ENCODE measurements at places on chromosomes 1 and 21.
A peak's percentile ranks its signal among the peaks of the same experiment; 100 is the strongest.

GRCh38 chr1:173393659-173394000, 83.5 kb upstream of the PRDX6 start:
- DNase-seq: no peak

DNA sequence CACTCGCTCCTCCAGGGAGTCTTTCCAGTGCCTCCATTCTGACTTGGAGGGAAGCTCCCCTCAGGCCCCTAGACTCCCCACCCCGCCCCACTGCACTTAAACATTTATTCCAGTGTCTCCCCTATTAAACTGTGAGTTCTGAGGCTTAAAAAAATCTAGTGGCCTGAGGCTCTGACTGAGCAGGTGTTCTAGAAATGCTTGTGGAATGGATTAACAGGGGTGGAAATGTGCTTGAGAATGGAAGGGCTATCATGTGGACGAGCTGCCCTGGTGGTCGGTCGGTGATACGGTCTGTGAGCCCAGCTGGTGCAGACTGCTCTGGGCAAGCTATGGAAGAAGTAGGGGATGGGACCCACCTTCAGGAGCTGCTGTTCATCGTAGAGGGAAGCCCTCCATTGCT, 130.2 kb downstream of the PEX14 start:
- DNase-seq: no peak

DNA sequence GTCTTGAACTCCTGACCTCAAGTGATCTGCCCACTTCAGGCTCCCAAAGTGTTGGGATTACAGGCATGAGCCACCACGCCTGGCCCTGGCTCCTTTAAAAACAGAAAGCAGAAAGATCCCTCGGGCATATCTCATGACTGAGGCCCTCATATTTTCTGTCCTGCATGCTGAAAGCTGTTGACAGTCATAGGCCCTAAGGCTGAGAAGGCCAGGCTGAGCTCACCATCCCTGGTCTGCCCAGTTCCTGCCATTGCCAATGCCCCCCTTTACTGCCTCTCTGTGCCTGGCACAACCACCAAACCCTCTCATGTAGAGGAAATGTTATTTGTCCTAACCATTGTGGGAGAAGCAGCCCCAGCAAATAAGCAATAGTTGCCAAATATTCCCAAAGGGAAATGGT, 12.7 kb downstream of the CD34 start:
- no peak for DNase-seq

GRCh38 chr1:91997607-91998195, 32.1 kb upstream of the EPHX4 start:
- DNase-seq: peak; percentile 70

GRCh38 chr21:42171091-42172053, 47.6 kb upstream of the ABCG1 start:
- DNase-seq: no peak

GRCh38 chr1:114024049-114024448, 44.8 kb downstream of the OLFML3 start:
- DNase-seq: no peak

- peak; percentile 70 for DNase-seq
These were observed 7.6 kb upstream of the NPL start for GRCh38 chr1:182781841-182782586.

- no peak for DNase-seq
These were observed 6.4 kb downstream of the ASAP3 start for GRCh38 chr1:23477359-23478144.

DNA sequence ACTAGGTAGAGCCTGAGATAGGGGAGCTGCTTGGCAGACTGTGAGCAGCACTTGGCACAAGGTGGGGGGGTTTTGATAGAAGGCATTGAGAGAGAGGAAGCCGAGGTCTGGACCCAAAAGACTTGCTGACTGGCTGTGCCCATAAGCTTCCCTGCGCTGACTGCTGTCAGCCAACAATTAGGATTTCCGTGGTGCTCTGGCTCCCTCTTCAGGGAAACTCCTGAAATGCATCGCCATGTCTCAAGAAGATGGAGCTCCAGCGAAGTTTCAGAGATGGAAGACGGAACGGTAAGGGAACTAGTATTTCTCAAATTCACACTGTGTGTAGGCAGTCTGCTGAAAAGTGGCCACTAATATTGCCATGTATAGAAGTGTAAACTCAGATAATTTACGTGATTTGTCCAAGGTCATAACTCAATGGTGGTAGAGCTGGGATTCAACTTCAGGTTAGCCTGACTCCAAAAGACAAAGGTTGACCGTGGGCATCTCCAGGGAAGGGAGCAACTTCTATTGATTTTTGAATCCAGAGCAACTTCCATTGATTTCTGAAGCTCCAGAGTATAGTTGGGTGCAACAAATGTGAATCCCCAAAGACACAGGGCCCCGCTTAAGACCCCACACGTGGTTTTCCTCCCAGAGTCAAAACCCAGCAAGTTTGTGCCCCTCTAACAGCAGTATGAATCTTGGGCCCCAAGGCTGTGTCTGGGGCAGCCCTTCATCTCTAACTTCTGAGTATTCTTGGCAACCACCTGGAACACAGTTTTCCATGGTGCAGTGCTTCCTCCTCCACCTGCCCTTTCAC, 44.5 kb upstream of the CRNN start:
- peak; percentile 89 for DNase-seq

GRCh38 chr1:166785987-166786386, 53.3 kb upstream of the POGK start:
- DNase-seq: no peak

GRCh38 chr1:155893389-155894142, 17.6 kb downstream of the RIT1 start:
- DNase-seq: peak; percentile 43

DNA sequence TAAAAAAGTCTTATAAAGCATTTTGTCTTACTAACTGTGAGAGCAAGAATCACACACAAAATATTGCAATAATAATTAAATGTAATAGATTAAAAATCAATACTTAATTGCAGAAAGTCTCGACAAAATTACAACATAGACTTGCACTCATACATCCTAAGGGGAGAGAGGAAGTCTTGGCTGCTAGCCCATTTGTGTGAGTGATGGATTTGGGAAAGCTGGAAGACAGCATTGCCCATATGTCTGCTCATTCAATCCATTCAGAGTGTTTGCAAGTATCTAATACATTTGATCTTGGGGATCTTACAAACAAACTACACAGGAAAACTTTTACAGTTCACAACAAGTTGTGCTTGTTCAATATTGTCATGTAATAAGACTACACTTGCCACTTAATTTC, 140.5 kb downstream of the COL11A1 start:
- DNase-seq: no peak

- DNase-seq: no peak
These were observed 149.3 kb downstream of the ZC3H11B start for GRCh38 chr1:219463636-219464035.

GRCh38 chr1:200073286-200073637, 45.8 kb downstream of the NR5A2 start:
- DNase-seq: no peak

DNA sequence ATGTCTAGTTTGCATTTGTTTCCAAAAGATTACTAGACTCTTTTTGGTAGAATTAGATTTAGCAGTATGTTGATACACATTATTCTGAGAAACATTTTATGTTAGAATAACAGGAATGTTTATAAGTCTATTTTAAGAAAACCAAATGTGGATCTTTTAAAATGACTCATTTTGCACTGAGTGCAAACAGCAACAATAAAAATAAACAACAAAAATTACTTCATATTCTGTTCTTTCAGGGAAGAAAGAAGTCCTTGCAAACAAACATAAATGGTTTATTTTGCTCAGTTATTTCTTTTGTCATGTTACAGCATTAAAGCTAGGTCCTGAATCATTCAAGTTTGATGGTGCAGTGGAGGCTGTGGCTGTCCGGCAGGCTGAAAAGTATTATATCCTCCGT, 106.8 kb upstream of the TENT5C start:
- no peak for DNase-seq

GRCh38 chr1:1779691-1780597, 1.7 kb upstream of the NADK start:
- peak; percentile 80 for DNase-seq

- no peak for DNase-seq
These were observed 28.4 kb downstream of the TMCO4 start for GRCh38 chr1:19771350-19771749.

DNA sequence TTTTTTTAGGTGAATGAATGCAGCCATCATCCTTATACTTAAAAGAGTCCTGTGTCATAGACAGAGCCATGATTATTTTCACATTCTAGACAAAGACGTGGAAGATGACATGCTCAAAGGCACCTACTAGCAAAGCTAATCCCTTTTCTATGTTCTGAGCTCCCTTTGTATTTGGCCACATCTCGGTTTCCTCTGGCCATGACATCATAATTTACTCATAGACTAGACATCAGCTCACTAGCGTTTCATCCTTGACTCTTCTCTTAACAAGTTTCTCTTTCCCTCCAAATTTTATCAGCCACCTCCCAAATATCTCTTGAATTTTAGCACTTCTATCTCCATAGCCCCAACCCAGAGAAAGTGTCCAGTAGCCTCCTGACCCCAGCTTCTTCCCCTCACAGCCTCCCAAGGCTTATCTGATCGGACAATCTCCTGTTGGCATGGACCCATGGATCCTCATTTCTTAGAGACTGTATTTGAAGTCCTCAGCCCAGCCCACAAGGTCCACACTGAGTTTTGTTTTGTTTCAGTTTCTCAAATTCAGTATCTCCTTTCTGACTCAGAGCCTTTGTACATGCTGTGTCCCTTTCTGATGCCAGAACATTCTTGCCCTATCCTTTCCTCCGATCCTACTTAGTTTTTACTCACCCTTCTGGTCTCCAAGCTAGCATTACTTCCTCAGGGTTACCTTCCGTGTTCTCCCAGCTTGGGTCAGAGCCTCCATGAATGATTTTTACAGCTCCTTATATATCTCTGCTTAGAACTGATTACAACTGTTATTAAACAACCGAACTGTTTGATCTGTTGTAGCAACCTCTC, 33.0 kb upstream of the EPS8L3 start:
- DNase-seq: no peak

- DNase-seq: no peak
These were observed 2.8 kb upstream of the BACE2 start for GRCh38 chr21:41164981-41165655.

DNA sequence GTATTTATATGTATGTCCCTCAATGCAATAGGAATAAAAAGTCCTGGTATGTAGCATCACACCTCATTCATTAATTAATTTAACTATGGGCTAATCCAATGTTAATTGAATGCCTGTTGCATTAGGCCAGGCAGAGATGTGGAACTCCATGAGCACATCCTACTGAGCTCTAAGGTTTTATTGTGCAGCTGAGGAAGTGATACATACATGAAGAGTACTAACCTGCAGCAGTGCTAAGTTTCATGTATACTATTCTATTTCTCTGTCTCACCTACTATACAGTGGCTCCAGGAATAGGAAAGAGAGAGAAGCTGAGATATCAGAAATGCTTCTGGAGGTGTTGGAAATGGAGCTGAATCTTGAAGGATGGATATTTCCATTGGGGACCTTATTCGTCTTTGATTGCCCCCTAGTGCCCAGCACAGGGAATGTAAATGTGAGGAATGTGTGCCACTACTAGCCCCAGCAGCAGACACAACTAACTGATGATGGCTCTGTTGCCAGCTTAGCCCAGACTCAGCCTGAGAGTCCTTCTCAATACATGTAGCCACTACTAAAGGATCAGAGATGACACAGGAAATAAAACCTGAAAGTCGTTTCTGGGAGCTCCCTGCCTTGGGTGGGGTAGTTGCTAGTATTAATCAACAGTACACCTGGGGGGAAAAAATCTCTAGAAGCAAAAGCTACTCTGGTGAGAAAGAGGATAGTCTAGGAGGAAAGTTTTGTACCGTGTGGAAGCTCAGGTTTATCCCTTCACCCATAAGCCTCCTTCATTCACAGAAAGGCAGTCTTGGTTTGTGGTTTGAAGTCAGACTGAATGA, 173.3 kb upstream of the FOXD3 start:
- no peak for DNase-seq

- no peak for DNase-seq
These were observed 113.1 kb upstream of the GUCA2B start for GRCh38 chr1:42040159-42040558.

GRCh38 chr1:205676597-205676996, 3.7 kb downstream of the SLC45A3 start:
- DNase-seq: no peak

DNA sequence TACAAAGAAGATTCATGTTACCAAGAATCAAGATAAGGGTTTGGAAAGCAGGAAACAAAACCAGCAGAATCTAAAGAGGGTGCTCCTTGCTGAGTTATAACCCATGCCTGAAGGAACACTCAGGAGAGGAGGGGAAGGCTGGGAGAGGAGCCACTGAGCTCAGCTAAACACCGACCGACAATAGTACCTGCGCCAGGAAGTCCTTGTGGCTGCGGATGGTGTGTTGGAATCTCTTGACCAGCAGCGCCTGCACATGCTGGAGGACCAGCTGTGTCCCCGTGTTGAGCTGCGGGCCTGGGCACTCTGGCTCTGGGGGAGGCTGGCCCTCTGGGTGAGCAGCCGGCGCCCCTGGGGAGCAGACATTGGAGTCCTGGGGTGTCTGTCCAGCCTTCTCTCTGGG, 89.4 kb downstream of the ABCA4 start:
- no peak for DNase-seq

DNA sequence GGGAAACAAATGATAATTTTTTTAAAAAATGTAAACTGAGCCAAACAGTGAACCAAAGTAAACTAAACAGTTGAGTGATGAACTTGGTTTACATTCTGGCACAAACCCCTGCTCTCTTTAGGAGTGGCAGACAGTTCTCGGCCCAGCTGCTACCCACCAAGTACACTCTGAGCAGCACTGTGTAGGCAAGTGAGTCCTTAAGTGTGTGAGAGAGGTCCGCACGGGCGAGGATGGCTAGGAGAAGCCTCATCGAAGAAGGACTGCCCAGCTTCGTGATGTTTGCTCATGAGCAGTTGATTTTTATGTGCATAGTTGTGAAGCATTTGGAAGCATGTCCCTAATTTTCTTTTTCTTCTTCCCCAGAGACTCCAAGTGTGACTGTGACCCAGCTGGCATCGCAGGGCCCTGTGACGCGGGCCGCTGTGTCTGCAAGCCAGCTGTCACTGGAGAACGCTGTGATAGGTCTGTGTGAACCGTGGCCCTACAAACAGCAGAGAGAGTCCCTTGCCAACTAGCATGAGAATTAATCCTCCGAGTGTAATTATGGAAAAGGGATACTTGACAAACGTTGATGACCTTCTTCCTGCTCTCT, 32.1 kb downstream of the LAMC2 start:
- DNase-seq: no peak

GRCh38 chr1:22131875-22132486, 10.9 kb downstream of the WNT4 start:
- peak; percentile 45 for DNase-seq

- no peak for DNase-seq
These were observed 115.1 kb downstream of the RHOU start for GRCh38 chr1:228850141-228851100.

DNA sequence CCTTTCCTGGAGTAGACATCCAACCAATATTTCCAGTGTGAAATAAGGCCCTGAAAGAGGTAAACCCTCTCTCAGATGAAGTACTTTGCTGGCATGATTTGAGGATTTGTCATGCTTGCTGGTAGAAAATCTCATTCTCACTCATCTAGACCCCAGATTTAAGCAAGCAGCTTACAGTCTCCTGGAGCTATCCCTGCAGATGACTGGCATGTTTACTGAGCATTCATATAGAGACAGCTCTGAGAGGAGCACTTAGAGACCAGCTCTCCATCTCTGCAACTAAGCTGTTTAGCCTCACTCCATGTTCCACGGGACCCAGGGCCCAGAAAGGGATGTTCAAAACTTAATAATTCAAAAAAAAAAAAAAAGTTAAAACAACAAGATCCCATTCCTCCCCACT, 34.2 kb downstream of the GPR161 start:
- DNase-seq: no peak
